Glomerular endothelial cell (primary cell): ENCODE measurements at places on chromosomes 3 and 15.

- no peak for DNase-seq
Measured at GRCh38 chr3:66104535-66104934, 65.8 kb upstream of the MAGI1 start.

- DNase-seq, result no peak
Measured at GRCh38 chr15:98444138-98444537, 204.2 kb upstream of the IGF1R start.

GRCh38 chr3:194998948-194999347 lies 272.0 kb downstream of the XXYLT1 start:
- no peak for DNase-seq

GRCh38 chr3:155130001-155130400 lies 49.9 kb downstream of the MME start:
- DNase-seq, result no peak

DNA sequence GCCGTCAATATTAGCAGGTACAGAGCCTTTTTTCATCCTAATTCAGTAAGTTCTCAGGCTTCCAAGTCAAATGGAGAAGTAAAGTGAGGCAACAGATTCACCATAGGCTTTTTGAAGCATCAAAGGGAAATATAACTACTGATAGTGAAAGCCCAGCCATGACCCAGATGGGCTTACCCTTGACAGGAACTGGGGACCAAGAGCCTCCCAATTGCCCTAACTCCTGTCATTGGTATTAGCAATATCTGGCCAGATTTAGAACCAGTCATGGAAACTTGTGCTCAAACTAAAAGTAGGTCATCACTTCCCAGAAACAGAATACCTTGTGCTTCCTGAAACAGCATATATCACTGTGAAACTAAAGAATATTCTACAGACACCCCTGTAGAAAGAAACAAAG lies 33.0 kb downstream of the NME9 start:
- DNase-seq, result no peak

DNA sequence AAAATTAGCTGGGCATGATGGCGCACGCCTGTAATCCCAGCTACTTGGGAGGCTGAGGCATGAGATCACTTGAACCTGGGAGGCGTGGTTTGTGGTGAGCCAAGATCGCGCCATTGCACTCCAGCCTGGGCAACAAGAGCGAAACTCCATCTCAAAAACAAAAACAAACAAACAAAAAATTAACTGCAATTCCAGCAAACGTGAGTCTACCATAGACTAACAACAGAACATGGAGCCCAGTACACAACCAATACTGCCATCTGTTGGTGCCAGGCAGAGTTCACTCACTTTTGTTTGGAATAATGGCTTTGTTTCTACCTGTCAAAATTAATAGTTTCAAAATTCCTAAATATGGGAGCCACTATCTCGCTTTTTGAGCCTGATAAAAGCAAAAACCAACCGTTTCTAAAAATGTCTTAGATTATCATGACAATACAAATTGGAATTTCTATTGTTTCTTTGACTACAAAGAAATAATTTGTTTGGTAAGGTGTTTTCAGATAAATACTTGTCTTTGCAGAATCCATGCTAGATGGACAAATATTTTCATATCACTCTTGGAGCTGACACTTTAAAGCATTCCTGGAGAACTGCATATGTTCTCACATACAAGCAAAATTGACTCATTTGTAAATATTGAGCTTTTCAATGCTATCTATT lies 45.0 kb downstream of the GPR176 start:
- peak; percentile 20 for DNase-seq

DNA sequence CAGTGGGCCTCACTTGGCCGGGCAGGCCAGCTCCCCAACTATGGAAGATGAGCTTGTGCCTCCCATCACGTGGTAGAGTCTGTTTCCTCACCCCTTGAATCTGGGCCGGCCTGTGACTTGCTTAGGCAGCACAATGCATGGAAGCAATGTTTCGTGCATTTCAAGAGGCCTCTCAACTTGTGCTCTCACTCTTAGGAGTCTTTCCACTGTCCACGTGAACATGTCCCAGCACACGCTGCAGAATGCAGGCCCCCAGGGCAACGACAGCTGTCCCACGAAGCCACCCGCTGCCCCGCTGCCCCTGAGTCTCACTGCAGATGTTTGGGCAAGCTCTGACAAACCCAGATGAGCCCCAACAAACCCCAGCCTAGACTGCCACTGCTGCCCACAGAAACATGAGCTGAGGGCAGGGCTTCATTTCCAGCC lies 27.2 kb upstream of the SLC41A3 start:
- no peak for DNase-seq

- DNase-seq, result no peak
Measured at GRCh38 chr3:193520738-193521137, 34.0 kb downstream of the ATP13A4 start.

GRCh38 chr3:128036119-128036518 lies 16.1 kb upstream of the SEC61A1 start:
- no peak for DNase-seq

- DNase-seq, result no peak
Measured at GRCh38 chr3:5569152-5569551, 381.6 kb downstream of the EDEM1 start.

GRCh38 chr3:132394320-132394719 lies 23.0 kb upstream of the DNAJC13 start:
- no peak for DNase-seq

- no peak for DNase-seq
Measured at GRCh38 chr3:128879991-128880390, 571 bp downstream of the ACAD9 start.

DNA sequence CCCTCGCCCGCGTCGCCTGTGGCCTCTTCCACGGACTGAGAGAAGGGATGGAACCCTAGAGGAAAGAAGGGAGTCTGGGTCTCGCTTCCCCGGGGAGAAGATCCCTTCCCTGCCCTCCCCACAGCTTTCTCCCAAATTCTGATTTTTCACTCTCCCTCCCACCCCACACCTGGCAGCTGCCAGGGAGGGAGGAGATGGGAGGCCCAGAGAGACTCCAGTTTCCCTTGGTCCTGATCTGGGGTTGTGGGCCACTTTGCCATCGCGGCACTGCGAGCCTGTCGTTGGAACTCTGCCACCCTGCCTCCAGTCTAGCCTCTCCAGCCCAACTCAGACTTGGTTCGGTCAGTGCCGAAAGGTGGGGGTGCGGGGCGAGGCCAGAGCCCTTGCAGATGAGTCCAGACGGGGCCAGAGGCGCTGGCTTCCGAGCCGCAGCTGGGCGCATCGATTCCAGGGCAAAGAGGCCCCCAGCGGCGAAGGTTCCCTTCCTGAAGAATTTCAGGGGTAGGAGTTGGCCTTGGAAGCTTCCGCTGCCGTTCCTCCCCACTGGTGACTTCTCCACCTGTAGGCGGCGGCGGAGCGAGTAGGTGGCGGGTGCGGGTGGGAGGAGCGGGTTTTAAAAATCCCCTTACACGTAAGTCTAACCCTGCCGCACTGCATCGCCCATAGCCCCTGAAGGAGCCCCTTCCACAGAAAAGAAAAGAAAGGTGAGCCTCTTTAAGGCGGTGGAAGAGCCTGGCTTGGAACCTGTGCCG lies 5.2 kb downstream of the WNT5A start:
- DNase-seq, result no peak

DNA sequence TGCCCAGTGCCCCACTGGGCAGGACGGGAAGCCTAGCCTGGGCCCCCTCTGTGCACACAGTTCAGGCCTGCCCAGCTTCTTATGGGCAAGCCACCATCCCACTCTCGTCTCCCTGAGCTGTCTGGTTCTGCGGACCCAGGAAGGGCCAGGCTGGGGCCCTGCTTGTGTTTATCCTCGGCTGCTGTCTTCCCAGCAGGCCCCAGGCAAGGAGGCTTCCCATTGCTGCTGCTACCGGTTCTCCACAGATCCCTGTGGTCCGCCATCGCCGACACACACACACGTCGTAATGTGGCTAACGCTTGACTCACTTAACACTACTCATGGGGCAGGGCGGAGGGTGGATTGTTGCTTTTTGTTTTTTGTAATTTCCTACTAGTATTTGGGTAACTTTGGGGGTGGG lies 52.4 kb upstream of the SLC6A1 start:
- no peak for DNase-seq

DNA sequence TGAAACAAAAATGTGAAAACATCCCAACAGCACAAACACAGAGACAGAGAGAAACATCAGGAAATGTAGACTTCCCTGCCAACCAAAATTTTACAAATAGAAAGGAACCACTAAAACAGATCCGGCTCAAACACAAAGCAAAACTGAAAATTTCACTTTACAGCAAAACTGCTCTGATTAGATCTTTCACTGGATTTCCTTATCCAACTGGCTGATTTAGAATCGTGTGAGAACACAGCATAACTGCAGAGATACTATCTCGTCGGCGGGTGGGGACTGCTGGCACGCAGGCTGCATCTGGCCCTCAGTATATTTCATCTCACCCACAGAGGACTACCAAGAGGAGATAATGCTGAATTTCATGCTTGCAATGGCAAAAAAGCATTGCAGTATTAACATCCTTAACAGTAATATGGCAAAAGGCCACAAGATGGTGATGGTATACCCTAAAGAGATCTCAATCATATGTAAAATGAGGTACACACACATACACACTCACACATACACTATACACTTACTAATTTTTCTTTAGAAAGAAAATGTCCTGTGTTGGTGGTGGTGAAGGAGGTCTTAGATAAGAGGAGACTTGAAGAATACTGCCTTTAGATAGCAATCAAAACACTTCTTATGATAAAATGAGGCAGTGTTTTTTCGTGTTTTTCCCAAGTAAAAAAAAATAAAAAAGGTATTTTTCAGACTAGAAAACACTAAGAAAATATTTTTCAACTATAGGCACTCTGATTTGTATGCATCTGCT lies 10.6 kb upstream of the LEO1 start:
- DNase-seq, result no peak

DNA sequence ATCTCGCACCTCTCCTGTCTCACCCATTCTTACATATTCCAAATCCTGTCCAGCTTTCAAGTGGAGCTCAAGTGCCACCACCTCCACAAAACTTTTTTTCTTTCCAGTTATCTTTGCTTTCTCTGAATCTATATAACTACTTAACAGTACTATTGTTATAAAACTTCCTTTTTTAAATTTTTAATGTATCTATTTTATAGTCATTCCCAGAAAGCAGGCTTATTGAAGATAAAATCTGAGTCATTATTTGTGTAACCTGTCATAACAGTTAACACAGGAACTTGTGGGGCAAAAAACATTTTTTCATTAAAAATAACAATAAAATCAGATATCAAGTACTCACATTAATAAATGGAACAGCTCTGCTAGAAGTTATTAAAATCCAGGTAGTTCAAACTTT lies 73.3 kb upstream of the ALCAM start:
- DNase-seq, result no peak

GRCh38 chr3:46948830-46949671 lies 27.5 kb downstream of the CCDC12 start:
- no peak for DNase-seq

DNA sequence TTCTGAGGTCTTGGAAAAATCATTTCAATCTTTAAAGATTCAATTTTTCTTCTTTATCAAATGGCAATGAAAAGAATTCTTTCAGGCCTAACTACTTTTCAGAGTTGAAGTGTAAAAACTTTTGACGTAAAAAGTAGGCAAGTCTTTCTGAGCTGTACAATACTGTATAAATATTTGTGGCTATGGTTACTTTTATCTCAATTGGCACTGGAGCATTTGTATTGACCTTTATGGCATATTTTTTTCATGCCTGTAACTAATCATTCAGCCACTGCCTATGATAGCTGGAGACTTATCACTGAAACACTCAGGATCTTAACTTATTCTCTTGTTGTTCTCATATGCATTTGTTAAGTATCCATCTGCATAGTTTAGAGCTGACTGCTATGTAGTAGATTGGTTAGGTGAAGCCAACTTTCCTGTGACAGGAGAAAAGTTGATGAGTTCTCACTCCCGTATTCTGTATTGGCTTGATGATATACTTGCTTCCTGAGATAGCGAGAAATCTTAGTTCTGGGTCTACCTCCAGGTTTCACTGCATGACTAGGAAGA lies 290.4 kb upstream of the TBL1XR1 start:
- DNase-seq, result no peak

- no peak for DNase-seq
Measured at GRCh38 chr15:38576837-38577236, 12.2 kb upstream of the RASGRP1 start.

DNA sequence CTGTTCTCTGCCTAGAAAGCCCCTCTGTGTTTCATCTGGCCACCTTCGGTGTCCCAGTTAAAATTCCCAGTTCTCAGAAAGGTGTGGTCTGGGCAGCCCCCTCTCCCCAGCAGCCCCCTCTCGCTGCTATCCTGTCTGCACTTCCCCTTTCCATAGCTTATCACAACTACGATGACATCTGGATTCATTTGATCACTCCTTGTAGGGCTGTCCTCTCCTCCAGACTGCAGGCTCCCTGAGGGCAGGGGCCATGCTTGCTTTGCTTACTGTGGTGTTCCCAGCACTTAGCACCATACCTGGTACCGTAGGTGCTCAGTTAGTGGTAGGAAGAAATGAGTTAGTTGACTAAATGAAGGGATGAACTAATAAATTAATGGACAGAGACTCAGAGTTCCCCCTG lies 26.3 kb upstream of the GOLGA6C start:
- no peak for DNase-seq

DNA sequence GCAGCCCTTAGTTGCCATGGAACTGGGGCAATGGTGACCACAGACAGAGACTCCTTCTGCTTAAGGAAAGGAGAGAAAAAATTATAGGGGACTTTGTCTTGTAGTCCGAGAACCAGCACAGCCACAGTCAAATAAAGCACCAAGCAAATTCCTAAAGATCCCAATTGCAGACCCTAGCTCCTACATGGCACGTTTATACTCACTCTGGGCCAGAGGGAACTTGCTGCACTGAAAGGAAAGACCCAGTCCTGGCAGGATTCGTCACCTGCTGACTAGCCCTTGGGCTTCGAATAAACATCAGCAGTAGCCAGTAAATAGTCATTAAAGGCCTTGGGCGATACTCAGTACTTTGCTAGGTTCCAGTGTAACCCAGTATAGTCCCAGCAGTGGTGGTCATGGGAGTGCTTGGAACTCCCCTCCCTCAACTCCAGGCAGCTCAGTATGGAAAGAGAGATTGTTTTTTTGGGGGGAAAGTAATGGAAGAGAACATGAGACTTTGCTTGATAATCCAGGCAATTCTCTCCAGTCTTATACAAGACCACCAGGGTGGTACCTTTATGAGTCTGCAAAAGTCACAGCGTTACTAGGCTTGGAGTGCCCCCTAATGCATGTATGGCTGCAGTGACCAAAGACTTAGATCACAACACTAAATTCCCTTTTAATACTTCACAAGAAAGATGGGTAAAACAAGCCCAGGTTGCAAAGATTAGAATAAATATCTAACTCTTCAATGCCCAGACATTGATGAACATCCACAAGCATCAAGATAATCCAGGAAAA lies 66.4 kb upstream of the AGTR1 start:
- DNase-seq, result no peak
